T-helper 9 cell (primary cell): ENCODE measurements at places on chromosomes 4 and X.

DNA sequence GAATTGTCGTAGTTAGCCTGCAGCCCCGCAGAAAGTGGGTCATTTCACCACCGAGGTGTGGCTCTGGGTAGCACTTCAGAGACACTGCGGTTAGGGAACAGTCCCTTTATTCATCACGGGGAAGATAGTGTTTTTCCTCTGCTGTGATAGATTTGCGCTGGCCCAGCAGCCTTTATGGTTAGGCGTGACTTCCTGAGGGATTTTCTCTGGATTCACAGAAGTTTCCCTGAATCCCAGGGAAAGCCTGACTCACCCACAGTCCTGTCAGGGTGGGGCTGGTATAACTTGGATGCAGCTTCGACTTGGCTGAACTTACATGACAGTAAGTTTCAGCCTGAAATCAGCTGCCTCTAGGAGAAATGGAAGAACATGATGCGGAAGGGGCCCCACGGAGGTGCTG is 196.3 kb upstream of the HHIP start:
- no peak for DNase-seq

DNA sequence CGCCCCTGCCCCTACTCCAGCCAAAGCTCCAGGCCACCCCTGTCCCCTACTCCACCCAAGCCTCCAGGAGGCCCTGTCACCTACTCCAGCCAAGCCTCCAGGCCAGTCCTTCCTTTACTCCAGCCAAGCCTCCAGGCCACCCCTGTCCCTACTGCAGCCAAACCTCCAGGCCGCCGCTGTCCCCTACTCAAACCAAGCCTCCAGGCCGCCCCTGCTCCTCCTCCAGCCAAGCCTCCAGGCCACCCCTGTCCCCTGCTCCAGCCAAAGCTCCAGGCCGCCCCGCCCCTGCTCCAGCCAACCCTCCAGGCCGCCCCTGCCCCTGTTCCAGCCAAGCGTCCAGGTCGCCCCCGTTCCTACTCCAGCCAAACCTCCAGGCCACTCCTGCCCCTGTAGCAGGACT is 5.1 kb upstream of the ASMT start:
- no peak for DNase-seq

DNA sequence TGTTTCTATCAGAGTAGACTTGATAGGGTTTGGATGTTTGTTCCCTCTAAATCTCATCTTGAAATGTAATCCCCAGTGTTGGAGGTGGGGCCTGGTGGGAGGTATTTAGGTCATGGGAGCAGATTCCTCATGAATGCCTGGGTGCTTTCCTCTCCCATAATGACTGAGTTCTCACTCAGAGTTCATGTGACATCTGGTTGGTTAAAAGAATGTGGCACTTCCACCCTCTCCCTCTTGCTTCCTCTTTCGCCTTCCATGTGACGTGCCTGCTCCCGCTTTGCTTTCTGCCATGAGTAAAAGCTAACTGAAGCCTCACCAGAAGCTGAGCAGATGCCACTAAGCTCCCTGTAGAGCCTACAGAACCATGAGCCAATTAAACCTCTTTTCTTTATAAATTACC is 47.3 kb upstream of the SRPX start:
- DNase-seq = no peak

DNA sequence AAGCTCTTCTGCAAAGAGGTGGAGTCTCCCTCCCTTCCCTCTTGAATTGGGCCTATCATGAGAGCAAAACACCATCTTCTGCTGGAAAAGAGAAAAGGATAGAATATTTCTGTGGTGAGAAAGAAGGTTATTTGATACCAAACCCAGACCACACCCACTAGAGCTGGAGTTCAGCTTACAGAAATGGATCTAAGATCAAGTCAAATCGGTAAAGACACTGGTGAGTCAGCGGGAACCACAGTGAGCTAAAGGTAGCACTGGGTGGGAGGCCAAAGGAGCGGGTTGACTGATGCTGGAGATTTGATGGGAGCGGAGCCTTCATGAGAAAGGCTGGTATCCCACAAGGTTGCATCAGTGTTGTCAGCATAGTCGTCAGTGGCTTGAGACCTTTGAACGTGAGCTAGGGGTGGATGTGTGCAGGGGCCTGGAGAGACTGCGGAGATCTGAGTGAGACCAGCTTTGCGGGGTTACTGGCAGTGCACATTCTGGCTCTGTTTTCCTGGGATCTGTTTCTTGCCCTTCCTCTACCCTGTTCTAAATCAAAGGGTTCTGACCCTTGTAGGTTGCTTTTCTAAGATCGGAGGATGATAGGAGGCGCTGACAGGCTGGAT is 106.4 kb upstream of the SCOC start:
- DNase-seq = no peak

DNA sequence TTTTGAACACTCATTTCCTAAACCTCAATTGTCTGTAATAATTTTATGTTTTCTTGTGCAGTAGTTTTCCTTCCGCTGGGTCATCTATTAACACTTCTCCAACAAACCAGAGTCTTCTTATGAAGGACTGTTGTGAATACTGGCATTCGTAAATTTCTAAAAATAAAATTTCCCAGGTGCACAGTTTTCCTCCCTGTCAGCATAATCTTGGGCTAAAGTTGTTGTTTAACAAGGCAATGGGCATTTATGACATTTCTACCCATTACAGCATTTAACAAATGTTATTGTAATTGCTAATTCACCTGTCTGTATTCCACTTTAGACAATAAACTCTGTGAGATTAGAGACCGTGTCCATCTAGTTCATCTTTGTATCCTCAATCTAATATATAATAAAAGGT is 1.2 kb downstream of the SCFD2 start:
- DNase-seq = no peak

DNA sequence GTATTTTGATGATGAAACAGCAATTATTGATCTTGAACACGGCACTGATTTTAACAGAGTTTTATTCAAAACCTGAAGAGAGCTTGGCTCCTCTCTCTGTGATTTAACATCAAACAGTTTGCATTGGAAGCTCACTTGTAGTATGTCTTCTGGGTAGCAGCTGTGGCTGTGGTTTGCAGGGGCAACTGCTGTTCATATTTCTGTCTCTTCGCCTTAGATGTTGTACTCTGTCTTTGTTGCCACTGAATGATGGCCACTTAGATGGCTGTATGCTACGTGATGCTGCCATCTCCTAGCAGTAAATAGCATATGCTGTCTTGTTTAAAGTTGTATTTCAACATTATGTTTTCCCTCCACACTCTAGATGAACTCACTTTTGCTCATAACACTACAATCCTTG is 1743.0 kb upstream of the TENM3 start:
- DNase-seq = no peak

GRCh38 chr4:9923195-9923812 is 98.0 kb downstream of the SLC2A9 start:
- no peak for DNase-seq

DNA sequence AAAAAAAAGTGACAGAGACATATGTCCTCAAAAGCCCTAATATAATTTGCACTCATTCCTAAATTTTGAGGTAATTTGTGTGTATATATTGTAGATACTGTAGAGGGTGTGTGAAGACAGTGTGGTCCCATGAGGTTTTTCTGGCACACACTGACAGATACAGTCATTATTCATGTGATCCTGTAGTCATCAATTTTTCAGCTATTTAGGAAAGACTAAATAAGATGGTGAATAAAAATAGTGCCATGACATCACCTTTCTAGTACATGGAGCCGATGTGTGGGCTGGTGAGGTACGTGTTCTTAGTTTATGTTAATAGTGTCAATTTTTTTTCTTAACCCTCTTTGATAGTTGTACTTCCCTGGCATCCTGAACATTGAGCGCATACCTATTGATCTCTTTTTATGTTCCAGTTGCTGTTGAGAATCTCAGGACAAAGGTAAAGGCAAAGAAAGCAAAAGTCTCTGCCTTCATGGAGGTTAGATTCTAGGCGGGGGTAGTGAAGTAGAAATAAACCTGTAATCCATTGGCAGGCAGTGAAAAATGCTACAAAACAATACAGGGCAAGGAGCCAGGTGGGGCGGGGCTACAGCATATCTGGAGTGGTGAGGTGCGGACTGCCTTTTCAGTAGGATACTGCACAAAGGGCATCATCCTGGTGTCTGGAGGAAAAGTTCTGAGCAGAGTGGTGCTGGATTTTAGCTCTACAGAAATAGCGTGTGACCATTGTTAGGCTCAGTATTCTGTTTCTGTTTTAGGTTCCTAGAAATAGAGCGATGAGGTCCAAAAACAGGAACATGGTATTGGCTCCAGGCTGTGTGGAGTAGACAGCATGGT is 93.8 kb downstream of the ARHGAP10 start:
- no peak for DNase-seq

- DNase-seq = no peak
These were observed 74.9 kb upstream of the RAP2C start for GRCh38 chrX:132294192-132294591.

DNA sequence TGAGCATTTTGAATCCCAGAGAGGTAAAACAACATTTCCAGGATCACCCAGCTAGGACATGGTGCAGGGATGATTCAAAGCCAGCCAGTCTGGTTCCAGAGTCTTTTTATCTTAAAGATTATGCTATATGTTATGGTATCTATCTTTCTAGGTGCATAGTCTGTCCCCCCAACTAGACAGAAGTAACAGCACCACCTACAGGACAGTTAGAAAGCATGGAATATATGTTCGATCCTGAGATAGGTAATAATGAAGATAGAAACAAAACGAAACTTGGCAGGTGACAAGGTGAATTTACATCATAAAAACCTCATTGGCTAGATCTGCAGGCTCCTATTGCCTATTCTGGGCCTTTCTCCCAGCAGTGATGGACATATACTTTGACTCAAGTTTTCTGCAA is 723.2 kb downstream of the SMARCA1 start:
- DNase-seq = no peak

DNA sequence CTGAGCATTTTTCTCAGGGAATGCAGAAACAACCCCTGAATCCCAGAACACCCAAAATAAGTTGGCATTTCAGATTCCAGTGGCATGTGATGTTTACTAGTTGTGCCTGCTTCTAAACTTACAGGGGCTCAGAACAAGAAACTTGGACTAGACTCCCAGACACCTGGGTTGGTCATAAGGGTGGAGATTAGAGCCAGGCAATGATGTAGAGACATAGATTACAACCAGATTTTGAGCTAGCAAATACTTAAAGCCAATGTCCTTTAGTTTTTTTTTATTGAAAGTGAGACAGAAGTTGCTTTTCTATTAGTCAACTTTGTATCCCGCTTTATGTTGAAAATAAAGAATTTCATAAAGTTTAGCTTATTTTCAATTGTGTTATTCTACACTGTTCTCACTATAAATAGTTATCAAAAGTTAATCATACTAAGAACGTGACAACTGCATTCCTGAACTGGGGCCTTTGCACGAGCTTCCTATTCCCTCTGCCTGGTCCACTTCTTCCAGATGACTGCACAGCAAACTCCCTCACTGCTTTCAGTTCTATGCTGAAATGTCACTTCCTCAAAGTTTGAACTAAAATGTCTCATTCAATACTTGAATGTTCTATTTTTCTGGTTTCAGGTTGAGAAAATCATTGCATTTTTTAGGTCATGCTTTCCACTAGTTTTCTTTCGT is 224.7 kb upstream of the PPP1R2C start:
- DNase-seq = no peak

GRCh38 chr4:64068096-64068495 is 341.2 kb downstream of the TECRL start:
- no peak for DNase-seq

DNA sequence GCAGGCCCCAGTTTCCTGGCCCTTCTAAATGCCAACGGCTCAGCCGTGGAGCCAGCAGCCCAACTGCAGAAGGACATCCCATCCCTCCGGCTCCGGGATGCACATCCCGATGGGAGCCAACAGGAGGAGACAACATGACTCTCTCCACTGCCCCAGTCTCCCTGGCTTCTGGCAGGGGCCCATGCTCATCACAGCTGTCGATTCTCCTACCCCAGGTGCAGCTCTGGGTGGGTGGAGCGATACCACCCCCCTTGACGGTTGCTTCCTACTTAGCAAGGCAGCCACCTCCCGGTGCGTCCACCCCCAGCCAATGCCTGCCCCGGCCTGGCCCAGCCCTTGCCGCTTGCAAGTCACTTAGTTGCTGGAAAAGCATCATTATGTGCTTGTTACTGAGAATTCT is 19.5 kb downstream of the ZNF275 start:
- no peak for DNase-seq

DNA sequence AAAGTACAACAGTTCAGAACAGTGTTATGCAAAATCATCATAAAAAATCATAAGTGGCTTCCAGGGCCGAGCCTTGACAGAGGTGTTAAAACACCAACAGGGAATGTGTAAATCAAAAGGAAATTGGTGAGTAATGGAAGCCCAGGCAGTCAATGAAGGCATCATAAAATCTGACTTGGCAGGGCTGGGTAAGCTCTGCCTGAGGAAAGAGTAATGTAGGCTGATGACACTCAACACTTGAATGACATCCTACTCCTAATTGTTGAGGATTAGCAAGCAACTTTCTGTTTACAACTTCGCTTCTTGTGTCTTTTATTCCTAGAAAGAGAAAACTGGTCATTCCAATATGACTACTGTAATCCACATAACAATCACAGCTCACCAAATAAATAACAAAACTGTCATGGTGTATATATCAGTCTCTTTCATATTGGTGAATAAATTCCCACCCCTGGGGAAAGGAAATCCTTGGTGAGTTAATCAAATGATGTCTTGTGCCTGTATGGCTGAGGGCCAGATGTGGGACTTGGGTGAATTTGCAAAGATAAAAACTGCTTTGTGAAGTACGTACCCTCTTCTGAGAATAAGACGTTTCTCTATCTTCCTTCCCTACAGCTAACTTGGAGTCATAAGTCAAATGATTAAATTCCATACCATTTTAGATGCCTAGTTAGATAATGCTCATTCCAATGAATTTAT is 196.8 kb downstream of the DCHS2 start:
- DNase-seq = no peak

GRCh38 chr4:140297221-140297570 is 76.2 kb upstream of the SCOC start:
- DNase-seq = no peak

GRCh38 chr4:74120086-74120485 is 21.1 kb upstream of the CXCL2 start:
- DNase-seq = no peak

DNA sequence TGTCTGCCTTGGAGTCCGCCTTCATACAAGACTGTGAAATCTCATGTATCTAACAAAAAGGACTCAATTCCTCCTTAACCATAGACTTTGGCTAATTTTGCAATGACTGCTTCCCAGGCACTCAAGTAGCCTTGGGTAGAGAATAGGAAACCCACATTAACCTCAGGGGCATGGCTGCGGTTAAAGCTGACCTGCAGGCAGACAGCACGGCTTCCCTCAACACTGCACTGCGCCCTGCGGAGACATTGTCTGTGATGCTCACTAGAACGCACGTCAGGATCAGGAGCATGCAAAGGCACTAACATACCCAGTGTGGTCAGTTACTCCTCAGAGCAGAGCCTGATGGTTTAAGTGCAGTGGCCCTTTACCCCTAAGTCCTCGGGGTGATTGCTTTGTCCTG is 10.3 kb upstream of the GPR143 start:
- DNase-seq = no peak

GRCh38 chr4:98656886-98657285 is 1.5 kb downstream of the TSPAN5 start:
- DNase-seq = no peak

- no peak for DNase-seq
These were observed 71.4 kb downstream of the GATB start for GRCh38 chr4:151689211-151689991.
